Frontal cortex (tissue), 4 donors: ENCODE measurements at places on chromosomes 13 and 19. TPM values are rescaled to one million over a fixed set of nuclear protein-coding genes. Genes with fewer than 3 reads are reported as not detected.
A peak's percentile ranks its signal among the peaks of the same experiment; 100 is the strongest.

Gene NAA16
- 61.1 TPM for total RNA-seq

GRCh38 chr13:30792285-30793000, 57.1 kb downstream of the ALOX5AP start:
- no peak for DNase-seq

- no peak for DNase-seq
These were observed 817.5 kb upstream of the SLC10A2 start for GRCh38 chr13:103883698-103884097.

GRCh38 chr19:42251572-42252358, 3.2 kb downstream of the ERF start:
- DNase-seq, result no peak

Gene CLIP3
- total RNA-seq, result 24.9 TPM

Gene PIK3R2
- total RNA-seq, result 24.9 TPM

- DNase-seq, result no peak
These were observed 121.7 kb downstream of the B3GLCT start for GRCh38 chr13:31321457-31321856.

Gene THAP8
- 2.9 TPM for total RNA-seq

Gene ZNF491
- 17.1 TPM for total RNA-seq

GRCh38 chr13:36193151-36193855, 21.1 kb downstream of the SOHLH2 start:
- no peak for DNase-seq

GRCh38 chr13:113186061-113186900, 22.2 kb downstream of the PCID2 start:
- DNase-seq, result no peak

DNA sequence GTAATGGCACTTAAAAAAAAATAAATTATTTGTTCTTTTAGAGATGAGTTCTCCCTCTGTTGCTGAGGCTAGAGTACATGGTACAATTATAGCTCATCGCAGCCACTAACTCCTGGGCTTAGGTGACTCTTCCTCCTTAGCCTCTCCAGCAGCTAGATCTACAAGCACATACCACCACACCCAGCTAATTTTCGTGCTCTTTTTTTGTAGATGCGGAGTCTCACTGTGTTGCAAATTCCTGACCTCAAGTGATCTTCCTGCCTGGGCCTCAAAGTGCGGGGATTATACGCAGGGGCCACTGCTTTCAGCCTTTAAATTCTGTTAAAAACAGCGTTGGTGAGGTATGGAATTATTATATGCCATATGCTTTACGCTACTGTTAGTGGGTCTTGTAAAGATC, 2034.0 kb downstream of the OLFM4 start:
- no peak for DNase-seq

DNA sequence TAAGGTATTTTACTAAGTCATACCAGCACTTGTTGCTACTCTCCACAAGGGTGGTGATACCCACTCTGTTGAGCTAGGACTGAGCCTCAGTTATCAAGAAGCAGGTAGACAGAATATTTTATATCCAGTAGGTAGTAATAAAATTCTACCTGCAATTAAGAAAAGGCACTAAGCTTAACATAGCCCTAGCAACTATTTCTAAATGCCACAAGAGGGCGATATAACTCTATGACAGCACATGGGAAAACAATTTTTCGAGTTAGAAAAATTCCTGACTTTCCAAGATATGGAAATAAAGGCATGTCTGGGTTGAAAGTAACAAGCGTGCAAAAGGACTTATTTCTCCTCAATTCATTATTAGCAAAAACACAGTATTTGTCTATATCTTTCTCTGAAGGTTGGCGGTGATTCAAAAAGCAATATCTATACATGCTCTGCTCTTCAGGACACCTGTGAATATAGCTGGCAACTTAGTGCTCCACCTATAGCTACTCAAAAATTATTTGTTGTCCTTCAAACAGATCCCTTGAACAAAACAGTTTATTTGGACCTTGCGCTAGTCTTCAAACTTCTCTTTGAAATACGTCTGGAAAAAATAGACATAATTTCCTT, 14.7 kb downstream of the CCDC169 start:
- DNase-seq, result no peak

Gene SERTM1
- total RNA-seq, result 8.6 TPM

DNA sequence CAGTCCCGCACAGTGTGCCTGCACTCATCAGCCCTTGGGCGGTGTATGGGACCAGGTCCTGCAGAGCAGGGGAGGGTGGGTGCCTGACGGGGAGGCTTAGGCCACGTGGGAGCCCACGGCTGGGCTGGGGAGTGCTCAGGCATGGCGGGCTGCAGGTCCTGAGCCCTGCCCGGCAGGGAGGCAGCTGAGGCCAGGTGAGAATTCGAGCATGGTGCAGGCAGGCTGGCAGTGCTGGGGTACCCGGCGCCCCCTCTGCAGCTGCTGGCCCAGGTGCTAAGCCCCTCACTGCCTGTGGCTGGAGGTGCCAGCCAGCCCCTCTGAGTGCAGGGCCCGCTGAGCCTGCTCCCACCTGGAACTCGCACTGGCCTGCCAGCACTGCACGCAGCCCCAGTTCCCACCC, 630.9 kb upstream of the PCDH20 start:
- no peak for DNase-seq

GRCh38 chr13:72145383-72145782, 278.4 kb upstream of the DACH1 start:
- DNase-seq, result no peak

GRCh38 chr13:49836516-49836915, 44.0 kb upstream of the KPNA3 start:
- no peak for DNase-seq

Gene ENOX1
- 50.5 TPM for total RNA-seq

GRCh38 chr13:63882052-63882451, 2466.4 kb upstream of the PCDH20 start:
- DNase-seq, result no peak

DNA sequence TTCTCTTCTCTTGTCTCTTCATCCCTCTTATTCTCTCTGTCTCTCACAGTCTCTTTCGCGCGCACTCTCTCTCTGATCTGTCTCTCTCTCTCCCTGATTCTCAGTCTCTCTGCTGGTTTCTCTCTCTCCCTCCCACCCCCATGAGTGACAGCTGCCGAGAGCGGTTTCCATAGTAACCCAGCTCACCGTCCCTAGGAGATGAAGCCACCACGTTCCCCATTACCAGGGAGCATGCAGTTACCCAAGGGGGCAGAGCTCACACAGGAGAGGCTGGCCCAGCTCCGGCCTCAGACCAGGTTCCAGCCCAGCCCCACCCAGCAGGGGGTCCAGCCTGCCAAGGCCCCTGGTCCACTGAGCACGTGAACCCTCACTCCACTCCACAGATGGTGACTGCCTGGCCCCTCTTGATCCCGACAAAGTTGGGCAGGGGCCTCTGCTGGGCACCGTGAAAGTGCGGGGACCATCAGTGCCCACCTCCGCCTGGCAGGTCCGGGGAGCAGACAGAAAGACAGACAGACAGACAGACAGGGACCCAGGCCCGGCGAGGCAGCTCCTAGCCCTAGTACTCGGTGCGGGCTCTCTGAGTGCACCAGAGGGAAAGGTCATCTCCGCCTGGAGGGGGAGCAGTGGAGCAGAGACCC, 50.6 kb downstream of the CELF5 start:
- peak; percentile 40 for DNase-seq

DNA sequence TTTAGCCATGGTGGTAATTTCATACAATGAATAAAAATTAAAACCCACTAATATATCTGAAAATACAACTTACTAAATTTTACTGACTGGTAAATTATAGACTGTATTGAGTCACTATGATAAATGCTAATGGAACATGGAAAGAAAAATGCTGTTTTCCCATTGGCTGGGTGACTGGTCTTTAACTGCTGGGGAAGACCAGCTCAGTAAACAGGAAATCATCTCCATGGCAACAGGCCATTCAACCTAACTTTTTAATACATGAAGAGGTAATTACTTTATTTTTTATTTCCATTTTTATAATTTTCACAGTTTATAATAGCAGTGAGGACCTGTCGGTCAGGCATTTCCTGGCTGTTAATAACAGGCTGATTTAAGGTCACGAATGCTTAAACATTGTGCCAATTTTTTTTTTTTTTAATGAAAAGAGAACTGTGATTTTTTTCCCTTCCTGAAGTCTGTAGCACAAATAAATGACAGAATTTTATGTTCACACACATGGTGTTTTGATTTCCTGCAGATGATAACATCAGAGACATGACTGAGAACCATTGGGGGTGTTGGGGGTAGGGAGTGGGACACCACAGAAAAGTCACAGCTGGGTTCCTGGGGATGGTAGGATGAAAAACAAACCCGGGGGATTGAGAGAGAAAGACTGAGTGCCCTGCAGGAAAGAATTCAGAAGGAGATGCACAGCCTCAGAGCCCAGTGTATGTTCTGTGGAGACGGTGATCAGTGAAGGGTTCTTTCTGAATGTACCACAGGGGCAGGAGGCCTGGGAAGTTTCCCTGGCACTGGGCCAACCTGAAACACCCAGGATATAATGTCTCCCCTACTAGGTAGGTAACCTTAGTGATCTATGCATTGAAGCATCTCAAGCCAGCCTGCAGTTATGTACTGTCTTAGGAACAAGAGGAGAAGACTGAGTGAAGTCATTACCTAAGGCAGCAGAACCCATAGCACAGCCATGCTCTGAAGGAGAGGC, 297.1 kb downstream of the COG6 start:
- DNase-seq, result no peak

DNA sequence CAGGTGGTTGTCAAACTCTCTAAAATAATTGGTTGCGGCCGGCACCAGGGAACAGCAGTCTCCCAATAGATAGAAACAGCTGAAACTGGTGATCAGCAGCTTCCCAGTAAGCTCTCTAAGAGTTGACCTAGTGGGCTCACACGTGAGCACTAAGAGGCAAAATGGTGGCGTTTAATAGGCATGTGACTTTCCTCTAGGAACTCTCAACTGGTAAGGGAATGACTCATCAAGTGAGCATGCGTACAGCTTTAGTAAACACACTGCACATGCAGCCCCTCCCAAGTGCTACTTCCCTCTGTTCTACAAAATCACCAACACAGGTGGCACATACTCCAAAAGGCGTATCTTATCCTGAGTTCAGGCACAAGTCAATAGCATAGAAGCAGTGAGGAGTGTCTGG, 41.7 kb downstream of the TNFSF11 start:
- DNase-seq, result no peak

DNA sequence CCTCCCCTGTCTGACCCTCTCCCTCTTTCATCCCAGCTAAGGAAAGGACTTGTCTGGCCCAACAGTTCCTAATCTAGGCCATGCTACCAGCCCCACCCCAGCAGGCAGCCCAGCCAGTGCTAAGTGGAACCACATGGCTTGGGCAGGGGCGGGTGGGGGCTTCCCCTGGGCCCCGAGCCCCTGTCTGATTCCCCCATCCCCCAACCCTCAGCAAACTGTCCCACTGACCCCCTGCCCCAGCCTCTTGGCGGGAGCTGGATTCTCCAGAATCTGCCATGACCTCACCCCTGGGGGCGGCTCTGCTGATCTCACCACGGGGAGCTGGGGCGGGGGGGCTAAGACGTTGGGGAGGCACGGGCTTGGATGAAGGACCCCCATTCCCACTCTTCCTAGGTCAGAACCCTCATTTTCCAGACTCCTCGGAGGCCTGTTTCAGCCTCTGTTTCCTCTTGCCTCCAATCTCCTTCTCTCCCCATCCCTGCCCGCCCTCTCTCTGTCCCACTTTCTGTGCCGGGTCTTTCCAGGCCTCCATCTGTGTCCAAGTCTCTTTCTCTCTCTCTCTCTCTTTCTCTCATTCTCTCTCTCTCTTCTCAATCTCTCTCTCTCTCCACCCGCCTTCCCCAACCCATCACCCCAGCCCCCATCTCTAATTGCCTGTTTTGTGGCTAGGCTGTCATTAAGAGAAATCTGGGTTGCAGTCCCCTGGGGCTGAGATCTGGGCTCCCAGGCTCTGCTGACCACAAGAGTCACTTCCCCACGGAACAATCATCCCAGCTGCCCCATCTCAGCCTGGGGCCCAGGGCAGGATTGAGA, 2.7 kb downstream of the COL5A3 start:
- no peak for DNase-seq

Gene TMEM59L
- total RNA-seq, result 34.2 TPM

Gene PEAK3
- total RNA-seq, result under 0.01 TPM

Gene CEACAM5
- total RNA-seq, result not detected

Gene ERICH4
- not detected for total RNA-seq

Gene SMIM44
- not detected for total RNA-seq

- DNase-seq, result no peak
These were observed 160.0 kb downstream of the RBM26 start for GRCh38 chr13:79245937-79246577.

DNA sequence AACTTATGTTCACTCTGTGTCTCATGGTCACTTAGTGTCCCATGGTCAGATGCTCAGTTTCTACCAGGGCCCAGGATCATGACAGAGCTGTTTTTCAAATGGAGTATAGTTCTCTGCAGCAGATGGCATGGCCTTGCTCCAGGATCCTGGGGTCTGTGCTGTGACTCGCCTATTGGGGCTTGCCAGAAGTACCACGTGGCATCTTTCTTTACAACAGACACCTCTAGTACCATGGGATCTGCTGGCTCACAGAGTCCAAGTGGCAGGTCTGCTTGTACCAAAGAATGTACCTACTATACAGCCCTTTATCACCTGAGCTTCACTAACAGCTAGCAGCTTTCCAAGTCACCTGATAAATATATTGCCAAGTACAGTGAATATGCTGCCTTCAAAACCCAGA, 6.0 kb upstream of the RNF6 start:
- no peak for DNase-seq

Gene KL
- 2.0 TPM for total RNA-seq

GRCh38 chr13:29109987-29110386, 289.8 kb downstream of the MTUS2 start:
- no peak for DNase-seq

Gene LILRA1
- not detected for total RNA-seq

Gene MEF2B
- total RNA-seq, result not detected

DNA sequence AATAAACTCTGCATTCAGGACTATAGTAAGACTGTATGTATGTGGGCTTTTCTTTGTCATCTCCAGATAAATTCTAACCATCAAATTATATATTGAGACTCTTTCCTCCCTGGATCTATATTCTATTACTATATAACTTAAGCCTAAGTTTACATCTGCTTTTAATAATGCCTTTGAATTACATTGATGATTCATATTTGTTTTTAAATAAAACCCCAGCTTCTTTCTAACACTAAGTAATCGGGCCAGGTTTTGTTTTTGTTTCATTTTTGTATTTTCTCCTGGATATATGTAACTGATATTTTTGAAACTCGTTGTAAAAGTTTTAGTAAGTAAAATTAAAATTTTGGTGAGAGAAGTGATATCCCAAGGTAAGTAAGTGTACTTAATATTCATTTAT, 1599.1 kb downstream of the PCDH9 start:
- no peak for DNase-seq

GRCh38 chr13:26061256-26061655, 9.4 kb upstream of the SHISA2 start:
- no peak for DNase-seq
